ENCODE measurements at places on chromosomes 7 and 10. TPM values are rescaled to one million over a fixed set of nuclear protein-coding genes. Genes with fewer than 3 reads are reported as not detected.

The TEX36 gene
- not detected for total RNA-seq

The HOXA1 gene
- total RNA-seq, result 0.77 TPM

The ELFN1 gene
- total RNA-seq, result 1.4 TPM

DNA sequence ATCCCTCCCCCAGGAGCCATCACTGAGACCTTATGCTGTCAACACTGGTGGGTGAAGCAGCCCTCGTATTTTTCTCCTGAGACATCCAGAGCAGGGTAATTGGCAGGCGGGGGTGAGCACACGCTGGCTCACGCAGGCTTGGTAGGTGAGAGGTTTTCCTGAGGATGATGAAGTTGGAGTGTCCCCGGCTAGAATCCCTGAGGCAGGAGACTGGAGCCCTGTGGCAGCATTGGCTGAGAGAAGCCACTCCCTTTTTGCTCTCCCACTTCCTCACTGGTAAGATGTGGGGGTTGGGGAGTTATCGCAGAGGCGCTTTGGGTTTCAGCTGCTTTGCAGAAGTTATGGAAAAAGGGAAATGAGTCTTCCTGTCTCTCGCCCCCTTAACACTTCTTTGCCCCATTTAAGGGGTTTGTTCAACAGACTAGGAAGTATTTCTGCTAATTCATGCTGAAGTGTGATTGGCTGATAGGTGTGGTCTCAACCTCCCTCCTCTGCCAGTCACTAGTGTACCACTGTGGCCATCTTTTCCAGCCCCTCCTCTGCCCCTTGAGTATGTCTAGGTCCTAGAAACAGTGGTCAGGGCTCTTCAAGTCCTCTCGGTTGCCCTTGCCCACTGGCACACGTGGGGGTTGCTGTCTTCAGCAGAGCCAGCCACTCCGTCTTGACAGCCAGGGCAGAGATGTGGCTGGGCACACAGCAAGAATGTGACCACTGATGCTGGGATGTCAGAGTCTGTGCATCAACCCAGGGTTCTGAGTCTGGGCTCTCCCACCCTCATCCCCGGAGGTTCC lies 5.7 kb downstream of the ARPC1B start:
- DNase-seq, result peak; percentile 67
- peak overlapping the region; percentile 88 for H3K27ac ChIP-seq
- H3K36me3 ChIP-seq, result peaks cover 43% of the 10 kb centered on the region
- peaks cover 72% of the 10 kb centered on the region for H3K4me1 ChIP-seq
